ENCODE measurements at places on chromosomes 16 and 17. TPM values are rescaled to one million over a fixed set of nuclear protein-coding genes. Genes with fewer than 3 reads are reported as not detected.

CCL13 gene
- not detected for total RNA-seq

TBC1D3C gene
- not detected for total RNA-seq

FOXL1 gene
- 0.72 TPM for total RNA-seq

SULT1A1 gene
- 14.7 TPM for total RNA-seq

PPY gene
- not detected for total RNA-seq

JMJD6 gene
- 28.7 TPM for total RNA-seq

FOXC2 gene
- under 0.01 TPM for total RNA-seq

ICAM2 gene
- total RNA-seq, result 0.43 TPM

TPSG1 gene
- not detected for total RNA-seq

KRT15 gene
- 92.7 TPM for total RNA-seq

HLF gene
- 0.24 TPM for total RNA-seq

KLHL10 gene
- total RNA-seq, result not detected

All from tracheal epithelial cell (primary cell).